ENCODE measurements at places on chromosomes 7 and 10.

DNA sequence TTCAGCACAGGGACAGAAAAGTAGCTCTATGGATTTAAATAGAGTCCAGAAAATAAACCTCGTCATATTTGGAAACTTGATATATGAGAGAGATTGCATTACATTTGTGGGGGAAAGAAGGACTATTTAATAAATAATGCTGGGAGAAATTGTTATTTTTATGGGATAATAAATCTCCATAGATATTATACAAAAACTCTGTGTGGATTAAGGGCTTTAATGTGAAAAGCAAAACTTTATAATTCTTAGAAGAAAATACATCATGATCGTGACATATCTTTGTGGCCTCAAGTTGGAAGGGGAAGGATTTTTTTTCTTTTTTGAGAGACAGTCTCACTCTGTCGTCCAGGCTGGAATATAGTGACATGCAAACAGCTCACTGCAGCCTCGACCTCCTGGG lies 95.0 kb upstream of the LEP start:
- no peak for DNase-seq

DNA sequence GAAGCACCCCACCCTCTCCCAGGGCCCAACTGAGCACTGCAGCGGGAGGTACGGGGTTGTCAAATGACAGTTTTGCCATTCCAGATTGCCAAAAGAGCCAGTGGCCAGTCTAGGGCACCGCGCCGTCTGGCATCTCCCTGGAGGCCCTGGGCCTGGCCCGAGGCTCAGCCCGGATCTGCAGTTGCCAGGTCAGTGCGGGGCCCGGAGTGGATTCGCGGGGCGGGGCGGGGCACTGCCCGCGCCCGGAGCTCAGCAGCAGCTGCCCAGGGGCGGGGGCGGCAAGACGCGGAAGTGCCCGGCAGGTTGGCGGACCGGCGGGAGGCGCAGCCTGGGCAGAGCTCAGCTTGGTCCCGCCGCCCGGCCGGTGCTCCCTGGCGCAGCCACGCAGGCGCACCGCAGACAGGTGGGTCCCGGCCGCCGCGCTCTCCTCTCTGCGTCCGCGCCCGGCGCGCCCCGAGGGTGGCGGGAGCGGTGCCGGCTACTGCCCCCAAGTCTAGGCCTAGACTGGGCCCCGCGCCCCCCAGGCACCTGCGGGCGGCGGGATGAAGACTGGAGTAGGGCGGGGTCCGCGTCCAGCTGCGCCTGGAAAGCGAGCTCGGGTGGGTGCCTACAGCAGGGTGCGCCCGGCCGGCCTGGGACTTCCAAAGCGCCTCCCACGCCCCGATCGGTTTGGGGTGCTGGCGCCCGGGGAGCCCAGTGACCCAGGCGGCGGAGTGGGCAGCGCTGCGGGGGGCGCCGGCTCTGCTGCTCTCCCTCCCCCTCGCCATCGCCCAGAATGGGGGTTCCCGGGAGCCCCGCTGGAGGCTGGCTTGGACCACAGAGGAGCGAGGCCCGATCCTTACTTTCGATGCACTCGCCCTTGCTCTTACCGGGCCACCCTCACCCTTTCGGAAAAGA lies at the start of gene IRF5:
Gene IRF5 (plus strand): TSS at position 281 of the 897 bp plus-strand sequence. CDS start 4,155 bp downstream, outside the sequence.
- peak; percentile 34 for DNase-seq

GRCh38 chr10:110214371-110214826 lies 7.0 kb downstream of the MXI1 start:
- DNase-seq: peak; percentile 56

DNA sequence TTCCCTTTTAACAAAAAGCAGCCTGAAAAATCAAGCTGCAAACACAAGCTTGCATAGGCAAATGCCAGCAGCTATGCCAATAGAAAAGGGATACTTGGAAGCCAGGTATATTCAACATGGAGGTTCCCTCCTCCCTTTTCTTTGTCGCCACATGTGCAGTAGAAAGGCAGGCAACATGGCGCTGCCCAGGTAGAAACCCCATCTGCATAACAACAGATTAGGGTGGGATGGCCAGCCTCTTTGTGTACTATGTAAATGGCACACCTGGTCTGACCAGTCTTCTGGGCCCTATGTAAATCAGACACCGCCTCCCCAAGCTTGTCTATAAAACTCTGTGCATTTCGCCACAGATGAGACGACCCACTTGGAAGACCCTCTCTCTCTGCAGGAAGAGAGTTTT lies 58.1 kb downstream of the CCDC3 start:
- DNase-seq: no peak

- no peak for DNase-seq
These were observed 70.8 kb upstream of the UCN3 start for GRCh38 chr10:5293691-5294550.

GRCh38 chr10:71290806-71291527 lies 28.1 kb upstream of the SLC29A3 start:
- no peak for DNase-seq

DNA sequence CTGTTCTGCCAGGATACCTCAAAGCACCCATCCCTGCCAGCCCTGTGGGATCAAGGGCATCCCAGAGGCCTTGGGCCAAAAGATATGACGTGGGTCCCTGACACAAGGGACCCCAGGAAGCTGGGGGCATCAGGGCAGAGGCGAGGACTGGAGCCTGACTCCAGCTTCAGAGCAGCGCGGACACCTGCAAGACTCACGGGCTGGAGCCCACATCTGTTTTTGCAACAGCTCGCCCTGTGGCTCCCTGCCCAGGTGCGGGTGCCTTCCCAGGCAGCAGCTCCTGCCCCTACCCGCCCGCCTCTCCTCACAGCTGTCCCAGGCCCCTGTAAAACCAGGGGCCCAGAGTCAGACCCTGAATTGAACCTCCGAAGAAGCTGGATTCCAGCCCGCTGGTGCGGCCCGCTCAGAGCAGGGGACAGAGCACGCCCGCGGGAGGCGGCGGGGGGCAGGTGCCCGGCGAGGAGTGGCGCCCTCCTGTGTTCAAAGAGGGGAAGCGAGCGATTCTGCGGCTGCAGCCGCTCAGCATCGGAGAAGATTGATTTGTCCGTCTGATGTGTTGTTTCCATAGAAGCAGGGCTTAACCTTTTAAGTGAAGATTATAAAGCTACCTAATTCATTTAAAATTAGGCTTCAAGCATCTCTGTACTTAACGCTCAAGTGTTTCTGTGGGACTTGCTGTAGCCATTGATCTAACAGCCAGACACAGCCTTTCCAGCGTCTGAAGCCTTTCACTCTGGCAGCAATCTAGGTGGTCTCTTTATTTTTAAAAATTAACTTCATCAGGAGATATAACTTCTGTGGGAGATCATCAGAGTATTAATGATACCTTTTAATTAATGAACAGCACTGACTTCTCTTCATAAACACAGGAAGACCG lies 88.4 kb downstream of the BEND7 start:
- peak; percentile 52 for DNase-seq

GRCh38 chr7:140625908-140626868 lies 14.4 kb downstream of the DENND2A start:
- peak; percentile 79 for DNase-seq

DNA sequence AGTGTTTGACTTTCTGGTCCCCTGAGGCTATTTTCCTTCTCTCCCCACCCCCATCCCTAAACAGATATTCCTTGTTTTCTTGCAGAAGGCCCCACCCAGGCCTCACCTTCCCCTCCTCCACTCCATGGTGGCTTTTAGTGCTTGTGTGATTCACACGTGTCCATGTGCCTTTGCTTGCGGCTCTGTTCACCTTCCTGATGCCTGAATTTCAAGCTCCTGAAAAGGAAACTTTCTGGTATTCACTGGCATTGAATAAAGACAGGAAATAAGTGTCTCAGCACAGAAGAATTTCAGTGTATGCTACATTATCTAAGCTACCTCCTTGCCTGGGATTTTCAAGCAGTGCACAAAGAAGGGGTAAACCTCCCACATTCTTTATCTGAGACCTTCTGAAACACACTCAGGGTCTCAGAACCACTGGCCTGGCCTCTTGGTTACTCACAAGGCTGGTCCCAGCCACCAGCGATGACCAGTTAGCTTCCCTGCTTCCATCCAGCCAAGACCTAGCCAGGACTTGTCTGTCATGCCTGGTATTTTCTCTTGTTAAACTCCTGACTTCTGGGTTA lies 17.2 kb upstream of the UBE2H start:
- no peak for DNase-seq

DNA sequence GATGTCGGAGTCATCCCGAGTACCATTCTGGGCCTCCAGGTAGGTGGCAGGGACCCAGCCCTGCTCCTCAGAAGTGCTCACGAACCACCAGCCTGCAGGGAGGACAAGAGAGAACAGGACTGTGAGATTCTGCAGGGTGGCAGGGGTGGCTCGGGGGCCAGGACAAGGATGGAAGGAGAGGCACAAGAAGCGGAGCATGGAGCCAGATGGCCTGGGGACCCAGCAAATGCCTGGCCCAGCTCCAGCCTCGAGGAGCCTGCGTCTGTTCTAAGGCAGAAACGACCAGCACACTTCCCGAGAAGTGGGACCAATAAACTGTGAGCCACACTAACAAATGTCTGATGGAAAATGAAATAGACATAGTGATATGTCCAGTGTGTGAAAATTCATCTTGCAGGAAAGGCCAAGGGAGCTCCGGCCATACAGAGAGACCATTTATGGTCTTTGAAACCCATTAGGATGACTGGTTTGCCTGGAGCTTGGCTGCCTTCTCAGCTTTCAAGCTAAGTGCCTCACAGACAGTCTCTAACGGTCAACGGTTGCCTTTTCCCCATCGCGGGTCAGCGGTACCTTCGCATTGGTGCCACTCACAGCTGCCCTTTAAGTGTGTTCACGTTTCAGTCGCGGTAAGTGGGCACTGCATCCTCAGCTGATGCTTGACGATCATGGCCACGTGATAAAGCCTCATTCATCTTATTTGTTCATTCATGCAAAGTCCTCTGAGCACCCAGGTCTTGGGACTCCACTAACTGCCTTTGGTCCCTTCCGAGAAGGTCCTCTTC lies 133.8 kb downstream of the NEURL1 start:
- no peak for DNase-seq

GRCh38 chr7:41955451-41955850 lies 252.6 kb upstream of the INHBA start:
- DNase-seq: no peak

DNA sequence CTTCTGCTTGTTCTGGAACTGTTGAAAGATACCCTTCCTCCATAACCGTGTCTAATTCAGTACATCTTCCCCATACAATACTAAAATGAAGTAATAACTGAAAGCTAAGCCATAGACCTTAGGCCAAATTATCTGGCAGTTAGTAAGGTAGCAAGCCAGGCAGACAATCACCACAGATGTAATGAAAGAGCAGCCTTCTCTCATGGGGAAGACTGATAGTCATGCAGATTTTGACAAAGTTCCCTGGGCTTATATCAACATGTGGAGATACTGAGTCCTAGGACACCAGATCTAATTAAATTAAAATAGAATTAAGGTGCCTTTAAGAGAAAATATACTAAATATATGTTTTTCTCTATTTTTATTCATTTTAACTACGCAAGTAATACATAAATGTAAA lies 61.5 kb downstream of the PON1 start:
- no peak for DNase-seq

GRCh38 chr7:120841608-120842007 lies 16.3 kb downstream of the TSPAN12 start:
- DNase-seq: no peak

DNA sequence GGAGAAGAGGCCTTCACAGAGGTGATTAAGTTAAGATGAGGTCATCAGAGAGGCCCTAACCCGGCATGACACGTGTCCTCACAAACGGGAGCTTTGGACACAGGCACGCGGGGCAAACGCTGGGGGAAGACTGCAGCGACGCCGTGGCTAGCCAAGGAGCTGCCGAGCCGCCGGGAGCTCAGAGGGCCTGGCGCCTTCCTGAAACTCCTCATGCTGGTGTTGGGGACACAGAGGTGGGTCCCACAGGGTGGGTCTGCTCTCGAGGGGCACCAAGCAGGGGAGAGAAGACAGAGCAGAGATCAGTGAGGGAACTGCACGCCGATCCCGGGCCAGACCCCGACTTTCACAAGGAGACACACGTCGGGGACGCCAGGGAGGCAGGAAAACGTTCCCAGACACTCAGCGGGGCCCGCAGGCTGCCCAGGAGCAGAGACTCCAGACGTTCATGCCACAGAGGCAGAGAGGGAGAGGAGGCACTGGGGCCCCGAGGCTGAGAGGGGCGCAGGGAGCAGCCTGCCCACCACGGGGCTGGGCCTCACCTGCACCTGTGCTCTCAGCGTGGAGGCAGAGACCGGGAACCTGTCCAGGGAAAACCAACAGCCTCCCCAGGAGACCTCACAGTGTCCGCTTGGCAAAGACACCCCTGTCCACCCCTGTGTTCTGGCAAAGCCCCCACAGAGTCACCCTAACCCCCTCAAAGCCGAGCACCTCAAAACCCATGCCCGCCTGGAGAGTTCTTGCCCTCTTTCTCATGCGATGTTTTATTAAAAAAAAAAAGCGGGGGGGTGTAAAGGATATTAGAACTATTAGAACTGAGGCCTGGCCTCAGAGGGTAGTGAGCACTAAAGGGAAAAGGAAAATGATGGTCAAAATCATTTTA lies 103.8 kb downstream of the PDGFA start:
- DNase-seq: no peak

GRCh38 chr10:28845009-28845682 lies 167.8 kb downstream of the BAMBI start:
- no peak for DNase-seq

GRCh38 chr7:158582089-158582456 lies 5.5 kb downstream of the PTPRN2 start:
- no peak for DNase-seq

- DNase-seq: no peak
These were observed 558.9 kb upstream of the MBL2 start for GRCh38 chr10:53331460-53331859.

DNA sequence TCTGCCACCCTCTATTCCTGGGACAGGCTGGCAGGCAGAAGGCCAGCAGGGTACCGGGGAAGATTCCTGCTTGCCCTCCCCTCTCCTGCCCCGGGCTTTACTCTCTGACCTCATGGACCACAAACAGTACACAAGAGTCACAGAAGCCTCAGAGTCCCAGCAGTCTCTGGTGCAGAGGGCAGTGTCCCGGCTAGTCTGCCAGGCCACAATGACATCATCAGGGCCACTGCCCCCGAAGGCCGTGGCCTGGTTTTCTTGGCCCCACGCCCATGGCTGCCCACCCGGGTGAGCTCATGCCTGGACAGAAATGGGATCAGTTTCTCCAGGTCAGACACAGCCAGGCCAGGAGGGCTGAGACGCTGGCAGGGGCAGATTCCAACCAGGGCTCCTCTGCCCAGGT lies 91.9 kb downstream of the MYL10 start:
- DNase-seq: no peak

GRCh38 chr7:55557666-55558188 lies 14.6 kb downstream of the VOPP1 start:
- DNase-seq: no peak

- DNase-seq: no peak
These were observed 44.9 kb downstream of the VIPR2 start for GRCh38 chr7:159099711-159100231.

DNA sequence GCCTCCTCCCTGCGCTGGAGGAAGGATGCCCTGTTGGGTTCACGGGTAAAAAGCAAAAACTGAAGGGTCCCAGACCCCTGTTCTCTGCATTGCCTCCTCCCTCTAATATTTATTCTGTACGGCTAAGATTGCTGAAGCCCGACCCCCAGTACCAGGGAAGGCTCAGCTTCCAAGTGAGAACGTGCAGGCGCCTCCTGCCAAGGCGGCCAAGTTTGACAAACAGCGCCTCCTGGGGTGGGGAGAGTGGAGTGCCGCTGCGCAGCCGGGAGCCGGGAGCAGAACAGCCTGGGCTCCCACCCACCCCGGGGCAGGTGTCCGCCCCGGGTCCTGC lies 4.7 kb upstream of the EBF3 start:
- DNase-seq: no peak

GRCh38 chr10:15167411-15168290 lies 842 bp downstream of the NMT2 start:
- DNase-seq: peak; percentile 34

All from Ammon's horn (tissue), 1 donor.